CD4-positive, alpha-beta T cell treated with Interleukin-10 for 1 hour (primary cell): ENCODE measurements at places on chromosomes 2 and 18.

GRCh38 chr2:98372121-98372520, 25.9 kb downstream of the CNGA3 start:
- DNase-seq = no peak

DNA sequence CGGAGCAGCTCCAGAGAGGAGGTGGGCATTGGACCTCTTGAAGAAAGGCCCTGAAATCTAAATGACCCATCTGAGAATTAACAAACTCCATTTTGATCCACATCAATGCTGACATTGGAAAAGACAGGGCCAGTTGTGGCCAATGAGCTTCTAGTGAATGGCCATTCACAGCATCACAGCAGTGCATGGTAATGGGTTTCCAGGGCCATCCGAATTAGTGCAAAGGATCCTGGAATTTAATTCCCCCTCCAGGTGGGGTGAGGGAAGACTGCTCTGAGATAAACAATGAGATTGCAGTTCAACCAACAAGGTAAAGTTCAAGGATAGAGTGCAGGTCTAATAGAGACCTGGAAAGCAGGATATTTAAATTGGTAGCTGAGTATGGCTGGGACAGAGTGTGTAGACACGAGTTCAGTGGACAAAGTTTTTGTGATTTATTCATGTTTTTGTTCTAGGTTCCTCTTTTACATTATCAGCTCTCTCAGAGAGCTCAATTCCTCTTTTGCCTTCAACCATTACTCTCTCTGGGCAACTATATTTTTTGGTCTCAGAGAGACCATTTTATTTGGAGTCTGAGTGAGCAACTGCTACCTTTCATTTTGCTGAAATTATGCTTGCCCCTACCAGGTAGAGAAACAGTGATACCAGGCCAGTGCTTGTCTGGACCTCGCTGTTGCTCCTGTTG, 5.0 kb downstream of the TACR1 start:
- DNase-seq = no peak

DNA sequence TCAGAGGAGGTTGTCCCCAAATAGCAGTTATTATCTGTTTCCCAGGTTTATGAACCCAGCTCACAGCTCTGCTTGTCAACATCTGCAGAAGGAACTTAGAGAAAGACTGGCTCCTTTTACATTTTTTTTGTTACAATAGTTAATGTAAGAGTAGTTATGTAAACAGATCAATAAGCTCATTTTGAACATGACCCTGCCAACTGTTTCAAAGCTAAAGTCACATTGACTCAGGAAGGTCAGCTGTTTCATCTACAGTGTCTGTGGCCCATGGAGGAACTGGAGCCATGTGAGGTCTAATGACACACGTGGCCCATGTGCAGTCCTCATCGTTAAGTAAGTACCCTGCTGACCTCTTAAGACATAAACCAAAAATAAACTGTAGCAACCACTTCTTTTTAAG, 97.1 kb downstream of the SH3RF3 start:
- DNase-seq = no peak

DNA sequence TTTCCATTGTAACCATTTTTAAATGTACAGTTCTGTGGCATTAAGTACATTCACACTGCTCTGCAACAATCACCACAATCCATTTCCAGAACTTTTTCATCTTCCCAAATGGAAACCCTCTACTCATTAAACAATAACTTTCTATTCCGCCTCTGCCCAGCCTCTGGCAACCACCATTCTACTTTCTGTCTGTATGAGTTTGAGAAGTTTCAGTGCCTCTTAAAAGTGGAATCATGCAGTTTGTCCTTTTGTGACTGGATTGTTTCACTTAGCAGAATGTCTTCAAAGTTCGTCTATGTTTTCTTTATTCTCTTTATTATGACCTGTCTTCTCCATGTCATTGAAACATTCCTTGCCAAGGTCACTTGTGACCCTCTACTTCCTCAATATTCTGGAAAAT, 22.0 kb upstream of the PELI1 start:
- no peak for DNase-seq
